MCF 10A (cell line): ENCODE measurements at places on chromosomes 12 and 14.

DNA sequence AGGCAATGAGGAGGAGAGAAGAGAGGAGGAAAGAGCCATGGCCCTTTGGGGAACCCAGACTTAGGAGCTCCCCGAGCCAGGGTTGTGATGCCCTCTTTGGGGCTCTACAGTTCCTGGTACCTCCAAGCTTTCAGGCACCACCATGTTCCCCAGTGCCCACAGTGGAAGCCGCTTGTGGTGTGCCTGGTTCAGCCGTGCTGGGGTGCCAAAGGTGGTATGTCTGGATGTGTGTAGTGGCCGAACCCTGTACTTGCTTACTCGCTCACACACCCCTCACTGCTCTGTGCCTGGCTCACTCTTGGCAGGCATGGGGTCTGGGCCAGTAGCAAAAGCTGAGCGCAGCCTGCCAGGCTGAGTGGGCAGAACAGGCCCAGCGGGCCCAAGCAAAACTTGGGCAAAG, 210.7 kb downstream of the MON2 start:
- DNase-seq: no peak

DNA sequence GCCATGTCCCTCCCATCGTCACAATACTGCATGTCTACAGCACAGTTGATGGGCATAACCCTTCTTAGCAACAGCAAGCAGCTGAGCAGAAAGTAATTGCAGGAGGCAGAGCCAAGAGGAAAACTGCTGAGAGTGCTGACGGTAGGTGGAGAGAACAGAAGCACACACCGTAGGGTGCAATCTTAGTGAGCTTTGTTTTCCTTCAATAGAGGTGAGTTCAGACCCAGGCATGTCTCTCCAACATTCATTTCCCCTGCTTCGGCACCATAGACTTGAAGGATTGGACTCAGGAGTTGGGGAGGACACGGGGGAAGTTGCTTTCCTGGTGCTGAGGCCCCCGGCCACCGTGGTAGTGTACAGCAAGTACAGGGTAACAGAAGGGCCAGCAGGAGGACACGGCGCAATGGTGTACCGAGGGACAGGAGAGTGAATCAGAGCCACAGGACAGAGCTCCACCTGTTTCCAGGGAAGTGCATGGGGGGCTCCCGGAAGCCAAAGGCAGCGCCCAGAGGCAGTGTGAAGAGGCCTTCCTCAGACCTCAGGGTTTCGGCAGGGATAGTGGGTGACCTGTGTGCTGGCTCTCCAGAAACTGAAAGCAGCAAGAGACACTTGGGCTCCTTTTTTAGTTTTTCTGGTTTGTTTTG, 36.3 kb upstream of the SINHCAF start:
- DNase-seq: no peak

GRCh38 chr12:68612697-68613096, 2.0 kb downstream of the RAP1B start:
- no peak for DNase-seq

GRCh38 chr12:119479121-119479561, 114.4 kb upstream of the TMEM233 start:
- DNase-seq: no peak

GRCh38 chr12:102958830-102959176, 1.3 kb downstream of the ASCL1 start:
- DNase-seq: no peak

- DNase-seq: no peak
Measured at GRCh38 chr12:58368001-58368400, 426.6 kb downstream of the ATP23 start.

DNA sequence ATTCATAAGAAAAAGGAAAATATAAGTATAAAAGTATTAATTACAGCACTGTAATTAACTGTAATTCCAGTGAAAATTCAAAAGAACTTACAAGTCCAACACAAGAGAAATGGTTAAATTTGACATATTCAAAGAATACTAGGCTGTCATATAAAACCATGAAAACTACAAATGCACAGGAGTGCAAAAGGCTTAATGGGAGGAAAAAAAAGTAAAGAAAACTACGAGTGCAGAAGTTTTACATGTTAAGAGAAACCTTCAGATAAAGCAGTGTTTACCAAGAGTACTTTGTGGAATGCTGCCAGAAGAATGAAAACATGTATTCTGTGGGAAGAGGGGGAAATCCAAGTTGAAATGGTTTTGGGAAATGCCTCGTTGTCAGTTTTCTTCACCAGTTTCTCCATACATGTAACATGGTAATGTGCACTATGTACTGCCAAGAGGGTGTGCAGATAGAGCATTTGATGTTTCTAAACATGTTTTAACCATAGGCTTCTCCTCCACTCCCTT, 9.1 kb downstream of the HEATR5A start:
- peak; percentile 16 for DNase-seq

GRCh38 chr12:79162948-79163347, 298.4 kb downstream of the SYT1 start:
- no peak for DNase-seq
